ENCODE measurements at places on chromosomes 3 and 15.

DNA sequence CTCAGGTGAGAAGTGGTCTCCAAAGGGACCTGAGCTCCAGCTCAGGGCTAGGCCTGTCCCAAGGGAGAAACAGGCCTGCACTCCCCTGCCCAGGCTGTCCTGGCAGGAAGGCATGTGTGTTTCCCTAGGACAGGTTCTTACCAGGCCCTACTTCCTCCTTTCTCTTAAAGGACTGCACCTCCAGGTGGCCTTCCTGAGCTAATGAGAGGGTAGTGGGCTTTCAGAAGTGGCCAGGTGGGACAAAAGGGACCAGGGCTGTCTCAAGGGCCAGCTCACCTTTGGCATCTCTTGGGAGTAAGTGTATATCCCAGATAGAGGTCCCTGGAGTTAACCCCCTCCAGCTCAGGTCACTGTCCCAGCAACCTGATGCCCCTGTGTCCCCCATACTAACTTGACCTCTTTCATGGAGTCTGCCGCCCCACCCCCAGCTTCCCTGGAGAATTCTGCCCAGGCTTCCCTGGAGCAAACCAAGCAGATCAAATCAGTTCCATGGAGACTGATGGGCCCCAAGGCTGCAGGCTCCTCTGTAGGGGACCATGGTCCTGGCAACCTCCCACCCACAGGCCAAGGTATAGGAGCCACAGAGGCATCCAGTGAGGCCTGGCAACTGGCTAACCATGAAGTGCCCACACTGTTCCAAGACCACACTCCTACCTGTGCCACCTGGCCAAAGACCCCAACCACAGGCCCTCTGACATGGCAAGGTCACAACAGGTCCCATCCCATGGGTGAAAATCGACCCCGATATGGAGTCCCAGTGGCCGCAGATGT, 67.6 kb downstream of the ZNF445 start:
- DNase-seq, result no peak

- DNase-seq, result no peak
Observed at GRCh38 chr3:175378348-175378747, 519.2 kb downstream of the NAALADL2 start.

DNA sequence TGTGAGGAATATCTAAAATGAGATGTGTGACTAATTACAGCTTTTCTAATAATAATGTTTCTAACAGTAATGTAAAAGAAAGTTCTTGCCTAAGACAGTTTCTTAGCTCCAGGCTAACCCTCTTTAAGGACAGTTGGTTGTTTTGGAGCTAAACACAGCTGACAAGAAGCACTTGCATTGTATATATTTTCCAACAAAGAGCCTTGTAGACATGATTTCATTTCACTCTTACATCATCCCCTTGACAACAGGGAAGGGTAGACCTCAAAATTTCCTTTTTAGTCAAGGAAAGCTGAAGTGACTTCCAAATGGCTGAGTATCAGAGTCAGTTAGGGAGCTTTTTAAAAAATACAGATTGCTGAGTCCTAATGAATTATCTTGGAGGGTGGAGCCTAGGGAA, 4.1 kb downstream of the ARID3B start:
- DNase-seq, result no peak

- no peak for DNase-seq
Observed at GRCh38 chr15:60095711-60096110, 91.6 kb downstream of the FOXB1 start.

DNA sequence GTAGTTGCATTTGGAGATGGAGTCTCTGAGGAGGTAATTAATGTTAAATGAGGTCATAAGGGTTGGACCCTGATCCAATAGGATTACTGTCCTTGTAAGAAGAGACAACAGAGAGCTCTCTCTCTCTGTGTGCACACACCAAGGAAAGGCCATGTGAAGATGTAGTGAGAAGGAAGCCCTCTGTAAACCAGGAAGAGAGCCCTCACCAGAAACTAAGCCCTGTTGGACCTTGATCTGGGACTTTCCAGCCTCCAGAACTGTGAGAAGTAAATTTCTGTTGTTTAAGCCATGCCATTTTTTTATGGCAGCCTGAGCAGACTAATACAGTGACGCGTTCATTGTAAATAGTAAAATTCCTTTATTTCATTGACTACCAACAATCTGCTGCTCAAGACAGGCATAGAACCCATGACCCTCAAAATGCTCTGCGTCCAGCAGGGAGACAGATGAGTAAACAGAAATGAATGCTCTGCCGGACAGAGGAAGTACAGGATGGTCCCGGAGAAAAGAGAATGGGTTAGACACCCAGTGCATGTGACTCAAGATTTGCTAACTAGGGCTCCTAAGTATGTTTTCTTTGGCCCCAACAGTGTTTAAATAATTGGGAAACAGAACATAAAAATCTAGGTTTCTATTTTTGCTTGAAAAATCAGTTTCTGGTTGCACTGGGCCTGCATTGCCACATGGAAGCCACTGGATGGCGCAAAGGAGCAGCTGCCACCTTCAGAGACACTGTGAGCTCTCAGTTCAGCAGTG, 37.9 kb upstream of the TNFAIP8L3 start:
- peak; percentile 33 for DNase-seq
